ENCODE measurements at places on chromosomes 11 and 22.
A peak's percentile ranks its signal among the peaks of the same experiment; 100 is the strongest.

DNA sequence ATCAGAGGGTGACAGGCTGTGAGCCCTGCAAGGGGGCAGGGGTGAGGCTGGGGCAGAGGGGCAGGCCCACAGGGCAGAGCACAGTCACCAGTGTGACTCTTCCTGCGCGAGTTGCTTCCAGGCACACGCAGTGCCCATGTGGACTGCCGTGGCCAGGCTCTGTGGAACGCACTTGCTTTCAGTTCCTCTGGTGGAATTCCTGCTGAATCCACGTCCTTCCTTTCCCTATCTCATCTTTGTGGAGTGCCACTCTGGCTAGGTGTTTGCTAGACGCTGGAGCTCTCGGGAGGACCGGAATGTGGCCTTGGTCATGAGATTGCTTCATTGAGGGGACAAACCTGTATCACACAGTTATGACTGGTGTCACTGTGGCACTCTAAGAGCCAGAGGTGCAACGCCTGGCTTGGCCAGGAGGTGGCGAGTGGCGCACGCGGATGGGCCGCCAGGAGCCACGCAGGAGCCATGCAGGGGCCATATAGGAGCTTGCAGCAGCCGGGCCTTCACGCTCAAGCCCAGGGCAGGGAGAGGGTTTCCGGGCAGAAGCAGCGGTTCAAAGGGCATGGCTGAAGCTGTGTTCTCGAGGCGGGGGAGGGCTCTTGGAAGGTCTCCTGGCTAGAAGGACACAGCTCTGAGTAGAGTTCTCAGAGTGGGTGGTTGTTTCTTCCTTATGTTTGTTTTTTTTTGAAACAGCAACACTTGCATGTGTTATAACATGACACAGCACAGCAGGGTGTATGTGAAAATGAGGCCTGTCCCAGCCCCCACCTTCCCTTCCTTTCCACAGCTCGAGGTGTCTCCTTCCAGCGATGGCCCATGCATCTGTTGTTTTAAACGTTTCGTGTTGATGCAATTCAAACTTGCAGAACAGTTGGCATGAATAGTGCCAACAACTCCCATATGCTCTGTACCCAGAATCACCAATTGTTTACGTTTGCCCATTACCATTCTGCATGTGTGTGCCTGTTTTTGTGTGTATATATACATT is 36.2 kb downstream of the TBC1D22A start:
- DNase-seq, result no peak

- peak; percentile 14 for DNase-seq
These were observed 10.2 kb downstream of the GNB1L start for GRCh38 chr22:19844377-19845053.

GRCh38 chr11:115238086-115238485 is 266.1 kb downstream of the CADM1 start:
- no peak for DNase-seq

DNA sequence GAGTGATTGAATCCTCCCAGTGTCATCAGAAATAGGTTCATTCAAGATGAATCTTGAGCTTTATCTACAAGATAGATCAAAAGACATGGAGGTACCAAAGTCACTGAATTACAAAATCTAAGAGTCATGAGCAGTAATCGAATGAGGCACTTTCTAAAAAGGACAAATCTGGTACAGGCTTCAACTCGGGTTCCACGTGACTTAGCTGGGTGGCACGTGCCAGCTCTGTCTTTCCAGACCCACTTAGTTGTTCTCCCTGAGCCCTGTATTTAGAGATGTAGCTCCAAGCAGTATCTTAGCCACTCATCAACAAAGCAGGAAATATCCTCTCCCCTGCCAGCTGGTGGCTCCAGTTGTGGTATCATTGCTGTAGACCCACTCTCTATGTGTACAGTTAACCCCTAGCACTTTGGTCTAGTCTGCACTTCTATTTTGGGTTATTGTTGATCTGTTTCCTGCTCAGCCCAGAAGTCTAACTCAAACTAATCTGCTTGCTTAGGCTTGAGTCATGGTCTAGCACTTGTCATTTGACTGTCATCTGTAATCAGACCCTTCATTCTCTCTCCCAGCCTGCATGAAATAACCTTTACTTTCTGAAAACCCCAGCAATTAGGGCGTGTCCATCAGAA is 528.7 kb downstream of the ETS1 start:
- no peak for DNase-seq

DNA sequence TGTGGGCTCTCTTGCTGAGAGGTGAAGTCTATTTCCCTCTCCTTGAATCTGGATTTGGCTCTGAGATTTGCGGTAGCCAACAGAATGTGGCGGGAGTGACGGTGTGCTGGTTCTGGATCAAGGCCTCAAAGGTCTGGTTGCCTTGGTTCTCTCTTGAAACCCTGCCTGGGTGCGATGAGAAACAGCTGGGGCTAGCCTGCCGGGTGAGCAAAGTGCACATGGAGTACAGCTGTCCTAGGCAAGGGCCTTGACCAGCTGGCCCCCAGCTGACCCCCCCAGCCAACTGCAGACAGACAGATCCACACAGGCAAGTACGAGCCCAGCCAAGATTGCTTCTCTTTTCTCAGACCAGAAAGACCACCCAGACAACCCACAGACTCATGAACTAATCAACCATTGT is 10.8 kb downstream of the SUN2 start:
- DNase-seq, result no peak

Measured in AG09309 (cell line).